ENCODE measurements at places on chromosomes 7 and 10.

DNA sequence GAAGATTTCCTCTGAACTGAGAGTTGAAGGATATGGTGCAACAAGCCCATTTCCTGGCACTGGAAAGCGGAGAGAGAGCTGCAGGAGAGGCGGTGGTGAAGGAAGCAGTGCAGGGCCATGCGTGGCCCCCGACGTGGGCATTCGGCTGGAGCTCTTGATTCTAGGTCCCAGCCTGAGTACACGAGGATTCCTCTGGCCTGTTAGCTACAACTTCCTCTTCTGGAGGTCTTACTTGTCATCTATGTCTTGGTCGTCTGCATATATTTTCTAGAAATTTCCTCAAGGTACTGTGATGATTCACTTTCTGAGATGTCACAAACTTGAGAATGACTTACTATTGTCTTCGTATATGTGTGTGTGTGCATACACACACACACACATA lies 59.2 kb upstream of the JAZF1 start:
- H3K4me1 ChIP-seq = no peaks in the 10 kb centered on the region
- no peak for DNase-seq
- no peaks in the 10 kb centered on the region for H3K27me3 ChIP-seq
- no peaks in the 10 kb centered on the region for H3K36me3 ChIP-seq
- H3K4me3 ChIP-seq = no peak overlapping the region

DNA sequence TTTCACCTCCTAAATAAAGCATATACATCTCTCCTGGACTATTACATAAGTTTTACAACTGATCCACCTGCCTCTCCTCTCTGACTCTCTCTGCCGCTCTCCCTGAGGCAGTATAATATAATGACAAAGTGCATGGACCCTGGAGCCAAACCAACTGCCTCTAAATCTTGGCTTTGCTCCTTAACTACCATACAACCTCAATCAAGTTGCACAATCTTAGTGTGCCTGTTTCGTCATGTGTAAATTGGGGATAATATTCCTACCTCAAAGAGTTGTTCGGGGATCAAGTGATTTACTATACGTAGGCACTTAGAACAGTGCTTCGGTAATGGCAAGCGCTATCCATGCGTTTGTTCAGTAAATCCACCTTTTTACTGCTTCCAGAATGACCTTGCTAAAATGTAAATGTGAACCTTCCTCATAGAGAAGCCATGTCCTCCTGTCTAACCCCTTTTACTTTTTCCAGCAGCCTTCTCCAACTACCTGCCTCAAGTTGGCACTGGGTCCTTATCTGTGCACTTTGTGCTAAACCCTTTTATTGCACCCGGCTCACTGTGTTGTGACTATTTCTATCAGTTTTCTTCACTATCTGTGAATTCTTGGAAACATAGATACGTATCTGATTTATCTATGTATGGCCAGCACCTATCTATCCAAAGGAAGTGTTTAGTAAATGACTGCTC lies 30.6 kb upstream of the DLD start:
- no peak overlapping the region for H3K4me3 ChIP-seq
- peaks cover 23% of the 10 kb centered on the region for H3K27me3 ChIP-seq
- H3K36me3 ChIP-seq = no peaks in the 10 kb centered on the region
- H3K4me1 ChIP-seq = peaks cover 4% of the 10 kb centered on the region
- no peak for DNase-seq

DNA sequence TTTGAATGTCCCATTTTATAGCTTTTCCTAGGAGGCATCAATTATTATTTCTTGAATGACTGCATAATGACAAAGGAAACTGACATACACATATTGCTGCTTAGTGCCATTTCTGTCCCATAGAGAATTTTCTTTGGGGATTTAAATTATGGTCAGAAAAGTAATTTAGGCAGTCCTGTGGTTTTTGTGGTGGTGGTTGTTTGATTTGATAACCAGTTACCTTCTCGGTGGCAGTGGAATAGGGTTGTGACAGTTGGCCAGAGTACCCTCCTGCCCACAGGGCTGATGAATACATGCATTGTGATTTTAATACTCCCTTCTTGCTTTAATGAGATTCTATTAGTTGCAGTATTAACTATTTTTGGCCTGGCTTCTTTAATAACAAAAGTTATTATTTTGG lies 6.6 kb upstream of the SGCE start:
- no peak for DNase-seq
- H3K4me1 ChIP-seq = peaks cover 23% of the 10 kb centered on the region
- H3K4me3 ChIP-seq = no peak overlapping the region
- peaks cover 12% of the 10 kb centered on the region for H3K27me3 ChIP-seq
- peaks cover 72% of the 10 kb centered on the region for H3K36me3 ChIP-seq
- no peak overlapping the region for H3K27ac ChIP-seq

- peak overlapping the region; percentile 11 for H3K27ac ChIP-seq
- peak; percentile 50 for DNase-seq
- H3K27me3 ChIP-seq = no peaks in the 10 kb centered on the region
- peak overlapping the region; percentile 84 for H3K4me3 ChIP-seq
Measured at GRCh38 chr10:92573091-92573797, 649 bp downstream of the IDE start.

DNA sequence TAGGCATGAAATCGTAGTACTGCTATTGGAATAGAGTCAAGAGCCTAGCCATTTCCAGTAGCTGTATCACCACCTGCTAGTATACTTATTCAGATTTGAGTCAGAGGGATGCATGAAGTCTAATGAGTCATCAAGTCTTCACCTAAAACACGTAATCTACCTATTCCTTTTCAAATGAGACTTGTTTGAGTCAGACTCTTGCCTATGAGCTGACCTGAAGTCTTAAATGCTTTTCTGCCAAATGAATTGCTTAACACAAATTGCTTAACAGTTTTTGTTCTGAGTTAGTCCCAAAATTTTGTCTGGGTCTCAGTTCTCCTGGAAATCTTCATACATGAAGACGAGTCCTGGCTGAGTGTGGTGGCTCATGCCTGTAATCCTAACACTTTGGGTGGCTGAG lies 165.2 kb downstream of the GNAT3 start:
- H3K4me1 ChIP-seq = no peaks in the 10 kb centered on the region
- no peak overlapping the region for H3K27ac ChIP-seq
- no peak overlapping the region for H3K4me3 ChIP-seq
- H3K36me3 ChIP-seq = no peaks in the 10 kb centered on the region

DNA sequence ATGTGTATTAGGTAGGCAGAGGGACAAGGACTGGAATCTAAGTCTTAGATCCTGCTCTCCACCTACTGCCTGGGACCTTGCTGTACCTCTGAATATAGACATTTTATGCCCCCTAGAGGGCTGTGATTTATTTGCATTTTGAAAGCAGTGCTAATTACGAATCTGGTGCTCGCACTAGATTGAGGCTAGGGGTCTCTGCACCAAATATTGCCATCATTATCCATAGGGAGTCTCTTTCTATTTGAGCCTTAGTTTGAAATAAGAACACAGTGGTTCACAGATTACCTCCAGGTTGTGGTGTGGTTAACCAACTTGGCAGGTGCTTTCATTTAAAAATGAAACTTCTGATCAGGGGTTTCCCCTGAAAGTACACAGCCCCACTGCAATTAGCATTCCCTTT lies 41.8 kb downstream of the CNNM1 start:
- DNase-seq = no peak
- no peaks in the 10 kb centered on the region for H3K4me1 ChIP-seq

GRCh38 chr10:89494575-89494974 lies 40.8 kb downstream of the SLC16A12 start:
- no peaks in the 10 kb centered on the region for H3K36me3 ChIP-seq
- peaks cover 3% of the 10 kb centered on the region for H3K27me3 ChIP-seq
- peaks cover 24% of the 10 kb centered on the region for H3K4me1 ChIP-seq
- no peak overlapping the region for H3K4me3 ChIP-seq
- peak overlapping the region; percentile 3 for H3K27ac ChIP-seq

- no peaks in the 10 kb centered on the region for H3K36me3 ChIP-seq
- DNase-seq = no peak
- peaks cover 26% of the 10 kb centered on the region for H3K4me1 ChIP-seq
- H3K27me3 ChIP-seq = peaks cover 17% of the 10 kb centered on the region
Measured at GRCh38 chr10:30702860-30703259, 73.3 kb upstream of the LYZL2 start.
